ENCODE measurements at places on chromosomes 6 and 20.

GRCh38 chr6:17525637-17526036 lies 74.5 kb upstream of the FAM8A1 start:
- DNase-seq: no peak

DNA sequence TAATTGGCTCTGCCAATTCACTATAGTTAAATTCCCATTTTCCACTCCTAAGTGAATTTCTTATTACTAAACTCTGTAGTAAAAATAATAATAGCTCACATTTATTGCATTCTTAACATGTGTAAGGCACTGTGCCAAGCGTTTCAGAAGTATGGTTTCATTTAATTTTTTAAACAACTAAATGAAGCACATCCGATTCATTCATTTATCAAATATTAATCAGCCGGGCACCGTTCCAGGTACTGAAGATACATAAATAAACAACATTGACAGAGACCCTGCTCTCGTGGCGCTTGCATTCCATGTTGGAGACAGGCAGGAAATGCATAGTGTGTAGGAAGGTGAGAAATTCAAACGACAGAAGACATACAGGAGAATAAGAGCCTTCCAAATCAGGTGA lies 423.2 kb upstream of the JARID2 start:
- no peak for DNase-seq

DNA sequence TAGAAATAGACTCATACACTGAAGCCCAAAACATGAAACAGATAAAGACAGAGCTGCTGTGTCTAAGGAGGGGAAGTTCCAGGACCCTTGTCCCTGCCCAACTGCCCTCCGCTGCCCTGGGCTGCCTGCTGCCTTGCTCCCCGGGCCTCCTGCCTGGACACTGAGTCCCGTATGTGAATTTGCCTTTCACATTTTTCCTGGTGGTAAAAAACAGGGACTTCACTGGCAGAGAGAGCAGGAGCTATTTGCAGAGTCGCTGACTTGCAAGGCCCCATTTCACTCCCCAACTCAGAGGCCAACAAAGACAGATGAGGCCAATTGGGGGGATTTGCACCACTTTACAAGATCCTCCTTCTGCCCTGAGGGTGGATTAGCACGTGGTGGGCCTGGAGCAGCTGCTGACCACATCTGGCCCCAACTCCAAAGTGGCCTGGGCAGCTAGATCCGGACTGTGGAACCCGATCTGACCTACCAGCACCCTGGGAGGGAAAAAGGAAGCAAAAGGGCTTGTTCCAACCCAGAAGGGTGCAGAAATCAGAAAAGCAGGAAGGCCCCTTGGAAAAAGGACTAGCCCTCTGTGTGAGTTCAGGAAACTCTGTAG lies 61.4 kb downstream of the NOL4L start:
- no peak for DNase-seq

DNA sequence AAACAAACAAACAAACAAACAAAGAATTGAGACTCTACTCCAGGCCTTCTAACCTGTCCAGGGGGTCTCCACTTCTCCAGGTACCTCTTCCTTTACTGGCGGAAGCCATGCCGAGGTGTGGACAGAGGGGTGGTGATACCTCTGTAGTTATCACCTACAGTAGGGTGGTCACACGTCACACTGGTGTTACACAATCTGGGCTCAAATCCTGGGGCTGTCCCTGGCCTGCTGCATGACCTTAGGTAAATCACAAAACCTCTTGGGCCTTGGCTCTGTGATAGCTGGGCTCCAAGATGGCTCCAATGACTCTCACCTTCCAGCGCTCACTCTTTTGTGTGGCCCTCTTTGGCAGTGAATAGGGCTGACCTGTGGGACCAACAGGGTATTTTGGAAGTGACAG lies 76.8 kb upstream of the ZNFX1 start:
- DNase-seq: no peak

- DNase-seq: no peak
These were observed 63.2 kb upstream of the BMP2 start for GRCh38 chr20:6704132-6704861.

DNA sequence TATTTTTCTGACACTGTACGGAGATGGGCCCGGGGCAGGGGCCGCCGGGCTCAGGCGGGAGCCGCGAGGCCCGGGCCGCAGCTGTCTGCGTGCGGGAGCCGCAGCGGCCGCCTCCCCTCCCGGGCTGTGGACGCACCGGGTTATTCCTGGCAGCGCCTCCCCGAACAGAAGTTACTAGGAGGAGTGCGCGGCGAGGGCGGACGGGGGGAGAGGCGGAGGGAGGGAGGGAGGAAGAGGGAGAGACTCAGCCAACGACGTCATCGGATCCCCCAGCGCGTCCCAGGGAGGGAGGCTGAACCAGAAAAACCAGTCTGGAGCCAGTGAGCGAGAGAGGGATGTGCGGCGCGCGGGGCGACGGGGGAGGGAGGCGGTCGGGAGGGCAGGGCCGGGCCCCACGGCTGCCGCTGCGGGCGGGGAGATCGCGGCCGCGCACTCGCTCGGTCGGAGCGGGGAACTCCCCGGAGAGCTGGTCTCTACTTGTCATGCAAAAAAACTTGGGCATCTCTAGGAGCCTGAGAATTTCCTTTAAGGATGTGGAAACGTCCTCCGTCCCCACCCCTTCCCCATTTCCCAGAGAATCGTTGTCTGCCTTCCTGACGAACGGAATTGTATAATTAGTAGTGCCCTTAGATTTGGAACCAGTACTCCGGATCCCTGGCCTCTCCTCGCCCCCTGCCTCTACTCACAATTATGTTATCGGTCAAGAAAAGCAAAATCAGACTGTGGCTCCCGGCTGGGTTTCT lies 1.4 kb upstream of the HIVEP2 start:
- peak; percentile 92 for DNase-seq

- no peak for DNase-seq
These were observed 339.9 kb upstream of the RNF217 start for GRCh38 chr6:124622351-124622750.

GRCh38 chr20:23928788-23929187 lies 49.2 kb upstream of the CST5 start:
- DNase-seq: no peak

DNA sequence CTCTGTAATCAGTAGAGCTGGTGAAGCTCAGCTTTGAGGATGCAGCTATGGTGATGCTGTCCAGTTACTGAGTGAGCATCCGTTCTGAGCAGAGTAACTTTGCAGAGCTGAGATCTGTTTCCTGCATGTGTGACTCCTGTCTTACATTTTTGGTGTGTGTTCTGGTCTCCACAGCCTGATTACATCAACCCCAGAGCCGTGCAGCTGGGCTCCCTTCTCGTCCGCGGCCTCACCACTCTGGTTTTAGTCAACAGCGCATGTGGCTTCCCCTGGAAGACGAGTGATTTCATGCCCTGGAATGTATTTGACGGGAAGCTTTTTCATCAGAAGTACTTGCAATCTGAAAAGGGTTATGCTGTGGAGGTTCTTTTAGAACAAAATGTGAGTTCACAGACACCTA lies 81.6 kb downstream of the FAM120B start:
- no peak for DNase-seq

DNA sequence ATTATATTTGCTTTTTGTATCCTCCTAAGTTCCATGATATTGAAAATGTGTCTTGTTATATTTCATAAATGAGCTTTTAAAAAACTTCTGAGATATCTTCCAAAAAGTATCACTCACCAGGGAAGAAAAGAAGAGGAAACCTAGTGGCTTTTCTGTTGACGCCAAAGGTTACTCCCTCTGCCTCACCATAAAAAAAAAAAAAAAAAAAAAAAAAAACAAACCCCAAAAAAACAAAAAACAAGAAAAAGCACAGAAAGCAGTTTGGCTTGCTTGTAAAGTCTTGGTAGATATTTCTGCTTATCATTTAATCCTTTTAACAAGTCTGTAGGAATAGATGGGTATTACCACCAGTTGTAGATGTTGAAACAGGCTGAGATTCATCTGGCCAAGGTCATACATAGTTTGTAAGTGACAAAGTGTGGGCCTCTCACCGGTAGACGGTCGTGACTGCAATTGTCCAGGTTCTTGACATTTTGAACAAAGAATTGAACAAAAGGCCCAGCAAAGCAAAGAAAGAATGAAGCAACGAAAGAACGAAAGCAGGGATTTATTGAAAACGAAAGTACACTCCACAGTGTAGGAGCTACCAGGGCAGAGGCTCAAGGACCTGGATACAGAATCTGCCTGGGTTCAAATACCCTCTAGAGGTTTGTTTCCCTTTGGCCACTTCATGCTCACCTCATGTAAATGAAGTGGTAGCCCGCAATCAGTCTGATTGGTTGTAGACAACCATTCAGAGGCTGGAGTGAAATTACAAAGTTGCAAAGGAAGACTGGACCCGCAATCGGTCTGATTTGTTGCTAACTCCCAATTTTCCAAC lies 11.6 kb upstream of the ELOVL5 start:
- DNase-seq: no peak

- DNase-seq: no peak
These were observed 440.6 kb upstream of the EPHA7 start for GRCh38 chr6:93859971-93860370.

- DNase-seq: no peak
These were observed 131.2 kb upstream of the AKAP12 start for GRCh38 chr6:151108548-151108947.

DNA sequence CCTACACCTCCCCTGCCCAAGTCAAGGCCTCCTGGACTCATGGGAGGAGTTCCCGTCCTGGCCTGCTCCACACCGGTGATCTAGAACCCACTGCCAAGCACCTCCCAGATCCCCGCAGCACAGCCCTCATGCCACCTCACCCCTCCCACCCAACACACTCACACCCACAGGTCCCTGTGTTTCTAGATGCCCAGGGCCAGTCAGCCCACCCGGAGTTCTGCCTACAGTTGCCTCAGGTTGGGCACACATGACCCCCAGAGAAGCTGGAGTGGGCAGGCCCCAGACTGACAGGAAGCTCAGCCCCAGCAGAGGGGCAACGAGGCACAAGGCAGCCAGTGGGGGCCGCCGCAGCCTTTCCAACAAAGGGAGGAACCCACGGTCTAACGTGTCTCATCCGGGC lies 29.6 kb downstream of the RRBP1 start:
- DNase-seq: no peak

- no peak for DNase-seq
These were observed 40.7 kb downstream of the MAP3K5 start for GRCh38 chr6:136751522-136751956.
